ENCODE measurements at places on chromosomes 2 and 18.

DNA sequence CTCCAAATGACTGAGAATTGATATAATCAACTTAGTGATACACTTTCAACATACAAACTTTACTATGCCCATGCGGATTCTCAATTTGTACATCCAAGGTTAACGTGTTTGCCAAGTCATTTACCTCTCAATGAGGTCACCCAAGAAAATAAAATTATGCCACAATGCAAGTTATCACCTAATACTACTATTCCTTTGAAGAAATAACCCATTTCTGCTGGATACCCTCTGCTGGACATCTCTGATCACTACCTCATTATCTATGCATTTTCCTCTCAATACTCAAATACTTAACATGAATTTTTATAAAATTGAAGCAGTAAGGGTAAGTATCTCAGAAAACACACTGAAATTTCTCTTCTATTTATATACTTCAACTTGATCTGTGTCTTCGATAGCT, 12.7 kb downstream of the HNRNPLL start:
- no peak for DNase-seq

GRCh38 chr2:8502316-8502715, 179.5 kb upstream of the ID2 start:
- no peak for DNase-seq

DNA sequence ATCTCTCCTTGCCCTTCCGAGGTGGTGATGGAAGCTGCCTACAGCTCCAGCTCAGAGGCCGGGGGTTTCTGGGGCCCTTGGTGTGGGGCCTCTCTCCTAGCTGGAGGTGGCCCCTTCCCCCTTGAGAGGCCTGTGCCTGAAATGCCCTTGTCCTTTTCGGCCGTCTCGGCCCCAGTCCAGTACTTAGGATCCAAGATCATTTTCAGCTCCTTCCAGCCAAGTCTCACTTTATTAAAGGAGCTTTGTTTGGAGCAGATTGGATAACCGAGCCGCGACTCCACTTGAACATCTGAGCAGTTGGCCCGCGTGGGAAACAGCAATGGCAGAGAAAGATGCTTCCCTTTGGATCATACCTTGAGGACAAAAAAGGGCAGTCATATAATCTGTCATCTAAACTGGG, 125.0 kb downstream of the NEDD4L start:
- DNase-seq = no peak

DNA sequence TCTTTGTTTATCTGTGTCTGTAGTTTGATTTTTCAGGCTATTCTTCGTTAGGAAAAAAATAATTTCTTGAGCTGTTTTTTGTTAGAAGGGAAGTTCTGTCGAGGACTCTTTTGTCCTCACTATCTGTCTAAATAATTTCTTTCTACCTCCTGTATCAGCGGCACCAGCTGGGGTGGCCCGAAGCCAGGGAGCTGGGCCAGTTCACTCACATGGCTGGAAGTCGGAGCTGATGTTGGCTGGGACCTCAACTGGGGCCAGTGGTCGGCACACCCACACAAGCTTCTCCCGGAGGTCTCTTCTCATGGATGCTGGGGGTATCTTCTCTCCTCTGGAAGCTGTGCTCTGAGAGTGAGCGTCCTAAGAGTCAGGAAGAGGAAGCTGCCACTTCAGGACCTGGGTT, 8.0 kb upstream of the PDIA6 start:
- DNase-seq = no peak

- no peak for DNase-seq
Measured at GRCh38 chr2:64781711-64782390, 128.1 kb upstream of the SERTAD2 start.

DNA sequence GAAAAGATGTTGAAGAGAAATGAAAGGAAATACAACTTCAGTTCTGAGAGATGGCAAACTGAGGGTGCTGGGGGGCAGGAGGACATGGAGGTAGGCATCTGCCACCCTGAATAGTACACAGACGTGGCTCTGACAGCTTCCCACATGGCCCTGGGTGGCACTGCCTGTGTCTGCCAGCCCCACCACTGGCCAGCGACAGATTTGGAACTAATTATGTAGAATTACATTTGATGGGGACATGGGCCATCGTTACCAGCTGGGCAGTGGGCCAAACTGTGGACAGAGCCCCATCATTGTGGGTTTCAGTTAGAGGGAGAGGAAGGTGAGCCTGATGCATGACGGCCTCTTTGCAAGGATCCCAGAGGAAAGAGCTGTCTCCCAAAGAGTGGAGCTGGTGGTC, 216.0 kb upstream of the HAAO start:
- DNase-seq = no peak

DNA sequence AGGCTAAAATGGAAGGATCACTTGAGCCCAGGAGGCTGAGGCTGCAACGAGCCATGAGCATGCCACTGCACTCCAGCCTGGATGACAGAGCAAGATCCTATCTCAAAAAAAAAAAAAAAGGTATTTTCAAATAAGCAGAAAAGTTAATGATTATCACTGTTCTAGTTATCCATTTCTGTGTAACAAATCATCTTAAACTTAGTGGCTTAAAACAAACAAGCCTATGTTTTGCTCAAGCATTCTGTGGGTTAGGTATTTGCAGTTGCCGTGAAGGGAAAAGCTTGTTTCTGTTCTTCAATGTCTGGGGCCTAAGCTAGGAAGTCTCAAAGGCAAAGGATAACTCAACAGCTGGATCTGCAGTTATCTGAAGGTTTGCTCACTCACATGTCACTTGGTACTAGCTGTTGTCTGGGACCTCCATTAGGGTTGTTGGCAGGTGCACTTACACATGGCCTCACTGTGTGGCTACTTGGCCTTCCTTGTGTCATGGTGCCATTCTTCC, 14.1 kb downstream of the MFF start:
- DNase-seq = no peak

DNA sequence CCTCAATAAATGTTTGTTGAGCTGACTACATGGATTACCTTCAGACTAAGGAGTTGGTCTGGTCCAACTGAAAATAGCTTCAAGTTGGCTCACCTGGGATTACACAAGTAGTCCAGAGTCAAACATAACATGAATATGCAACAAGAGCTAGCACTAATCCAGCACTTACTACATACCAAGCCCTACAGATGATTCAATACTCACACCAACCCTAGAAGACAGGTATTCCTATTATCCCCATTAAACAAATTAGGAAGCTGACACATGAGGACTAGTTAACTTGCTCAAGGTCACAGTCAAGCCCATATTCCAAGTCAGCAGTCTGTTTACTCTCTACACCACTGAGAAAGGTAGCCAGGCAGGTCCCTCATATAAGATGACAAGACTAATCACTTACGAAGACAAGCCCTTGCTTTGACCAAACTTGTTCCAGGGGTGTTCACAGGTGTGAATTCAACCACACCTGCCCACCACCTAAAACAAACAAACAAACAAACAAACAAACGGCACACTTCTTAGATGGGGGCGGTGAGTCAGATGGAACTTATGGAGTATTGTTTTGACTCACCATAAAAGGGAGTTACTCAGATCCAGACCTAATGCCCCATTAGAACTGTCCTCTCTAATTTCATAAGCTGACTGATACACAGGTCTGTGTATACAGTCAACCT, 29.1 kb downstream of the TMEM131 start:
- DNase-seq = no peak

GRCh38 chr2:119795309-119796303, 35.9 kb downstream of the PTPN4 start:
- no peak for DNase-seq

DNA sequence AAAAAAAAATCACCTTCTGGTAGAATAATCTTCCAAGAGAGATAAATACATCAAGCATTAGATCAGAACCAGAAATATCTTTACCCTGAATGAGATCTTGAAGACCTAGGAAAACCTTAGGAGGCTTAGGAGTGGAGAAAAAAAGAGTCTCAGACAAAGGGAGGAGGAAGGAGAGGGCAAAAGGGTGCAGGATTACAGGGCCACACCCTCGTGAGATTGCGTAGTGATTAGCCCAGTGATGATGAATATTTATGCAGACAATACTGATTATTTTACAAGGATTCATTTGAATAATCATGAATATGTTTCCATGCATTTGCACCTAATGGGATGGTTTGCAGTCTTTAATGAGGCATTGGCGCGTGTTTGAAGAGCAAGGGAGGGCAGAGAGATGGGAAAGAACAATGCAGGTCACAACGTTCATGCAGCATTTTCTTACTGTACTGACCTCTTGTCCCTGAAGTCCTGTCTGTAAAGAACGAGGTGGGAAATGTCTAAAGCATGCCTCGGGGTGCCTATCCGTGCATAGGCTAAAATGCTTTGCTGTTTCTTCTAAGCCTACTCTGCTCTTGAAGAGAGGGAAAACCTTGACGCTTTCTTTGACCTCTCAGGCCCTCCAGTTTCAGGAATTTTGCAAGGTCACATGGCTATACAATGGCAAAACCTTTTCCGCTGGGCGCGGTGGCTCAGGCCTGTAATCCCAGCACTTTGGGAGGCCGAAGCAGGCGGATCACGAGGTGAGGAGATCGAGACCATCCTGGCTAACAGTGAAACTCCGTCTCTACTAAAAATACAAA, 18.6 kb upstream of the ZNF532 start:
- DNase-seq = no peak

DNA sequence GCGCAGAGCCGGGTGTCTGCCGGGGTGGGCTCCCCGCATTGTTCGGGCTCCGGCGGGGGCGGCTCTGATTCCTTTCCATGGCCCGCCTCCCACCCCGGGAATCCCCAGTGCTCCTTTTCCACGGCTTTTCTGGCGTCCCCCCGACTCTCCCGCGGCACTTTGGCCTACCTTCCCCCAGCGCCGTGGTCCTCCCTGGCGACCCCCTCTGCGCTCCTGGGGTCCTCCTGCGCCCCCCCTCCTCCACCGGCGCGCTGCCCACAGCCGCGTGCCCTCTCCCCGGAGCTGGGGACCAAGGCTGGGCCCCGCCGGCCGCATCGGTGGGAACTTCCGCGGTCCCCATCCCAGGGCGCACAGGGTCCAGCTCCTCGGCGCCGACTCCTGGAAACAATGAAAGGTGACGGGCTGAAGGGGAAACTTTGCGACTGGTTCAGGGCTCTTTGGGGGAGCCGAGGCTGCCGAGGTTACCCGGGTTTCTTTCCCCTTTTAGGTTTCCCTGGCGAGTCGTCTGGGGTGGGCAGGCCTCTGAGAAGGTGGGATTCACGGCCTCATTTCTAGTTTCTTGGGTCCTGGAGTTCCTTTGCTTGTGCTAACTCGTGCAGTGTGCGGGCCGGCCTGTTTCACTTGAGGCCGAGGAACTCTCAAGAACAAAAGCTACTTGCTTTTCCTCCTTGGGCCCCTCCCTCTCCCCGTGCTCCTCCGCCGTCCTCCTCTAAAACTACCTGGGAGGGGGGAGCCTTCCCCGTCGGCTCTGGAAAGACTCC, 2.2 kb downstream of the TGIF1 start:
- DNase-seq = peak; percentile 25

DNA sequence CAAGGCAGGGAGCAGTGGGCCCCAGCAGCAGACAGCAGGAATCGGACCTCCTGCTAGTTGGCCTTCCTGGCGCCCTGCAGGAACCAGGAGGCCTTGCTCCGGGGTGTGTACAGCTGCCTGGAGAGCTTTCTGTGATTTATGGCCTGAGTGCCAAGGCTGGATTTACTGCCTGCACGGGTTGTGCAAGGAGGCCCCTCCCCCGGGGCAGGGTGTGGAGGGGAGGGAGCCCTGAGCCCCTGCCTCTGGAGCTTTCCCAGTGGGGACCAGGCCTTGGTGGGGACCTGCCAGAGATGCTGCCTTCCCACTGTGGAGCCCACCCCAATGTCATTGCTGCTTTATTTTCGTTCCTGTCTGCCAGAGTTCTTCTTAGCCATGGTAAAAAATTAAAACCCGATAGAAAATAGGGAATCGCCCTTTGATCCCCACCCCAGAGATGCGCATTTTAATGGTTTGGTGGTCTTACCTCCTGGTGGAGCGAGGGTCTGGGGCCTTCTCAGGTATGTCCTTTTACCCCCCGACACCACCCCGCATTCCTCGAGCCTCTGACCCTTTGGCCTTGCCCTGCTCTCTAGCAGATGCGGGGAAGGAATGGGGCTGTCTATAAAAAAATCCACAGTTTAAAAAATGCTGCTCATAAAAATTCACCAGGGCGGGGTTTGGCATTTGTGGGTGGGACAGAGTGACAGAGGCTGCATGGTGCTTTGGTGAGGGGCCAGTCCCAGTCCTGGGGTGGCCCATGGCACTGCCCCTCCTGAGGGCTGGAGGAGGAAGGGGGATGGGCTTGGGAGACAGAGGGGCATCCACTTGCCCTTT, 6.9 kb upstream of the RALB start:
- no peak for DNase-seq

- no peak for DNase-seq
Measured at GRCh38 chr18:79708412-79708811, 28.8 kb downstream of the CTDP1 start.

- no peak for DNase-seq
Measured at GRCh38 chr2:207996848-207997247, 28.5 kb downstream of the PLEKHM3 start.

- no peak for DNase-seq
Measured at GRCh38 chr2:240895656-240896388, at the start of gene MAB21L4. TSS of gene MAB21L4 (minus strand) at chr2:240896156. CDS start at chr2:240895997, 159 bp downstream.

DNA sequence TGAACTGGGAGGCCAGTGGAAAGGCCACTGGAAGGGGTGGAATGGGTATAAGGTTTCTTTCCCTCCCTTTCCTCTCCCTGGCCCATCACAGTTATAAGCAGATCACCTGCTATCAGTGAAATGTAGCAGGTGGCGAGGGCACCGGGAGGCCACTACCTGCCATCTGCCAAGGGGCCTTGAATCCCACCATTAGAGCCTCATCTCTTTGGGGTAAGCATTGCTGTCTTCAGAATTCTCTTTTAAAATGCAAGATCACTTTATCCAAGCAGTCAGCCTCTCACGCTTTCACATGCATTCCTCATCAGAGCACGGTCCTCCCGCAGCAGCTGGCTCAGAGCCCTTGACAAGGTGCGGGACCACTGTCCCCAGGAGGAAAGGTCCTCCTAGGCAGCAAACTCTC, 268.5 kb downstream of the CELF4 start:
- no peak for DNase-seq

GRCh38 chr18:48787203-48788151, 163.3 kb downstream of the SMAD7 start:
- no peak for DNase-seq

- no peak for DNase-seq
Measured at GRCh38 chr2:156470975-156471583, 34.9 kb downstream of the GPD2 start.

DNA sequence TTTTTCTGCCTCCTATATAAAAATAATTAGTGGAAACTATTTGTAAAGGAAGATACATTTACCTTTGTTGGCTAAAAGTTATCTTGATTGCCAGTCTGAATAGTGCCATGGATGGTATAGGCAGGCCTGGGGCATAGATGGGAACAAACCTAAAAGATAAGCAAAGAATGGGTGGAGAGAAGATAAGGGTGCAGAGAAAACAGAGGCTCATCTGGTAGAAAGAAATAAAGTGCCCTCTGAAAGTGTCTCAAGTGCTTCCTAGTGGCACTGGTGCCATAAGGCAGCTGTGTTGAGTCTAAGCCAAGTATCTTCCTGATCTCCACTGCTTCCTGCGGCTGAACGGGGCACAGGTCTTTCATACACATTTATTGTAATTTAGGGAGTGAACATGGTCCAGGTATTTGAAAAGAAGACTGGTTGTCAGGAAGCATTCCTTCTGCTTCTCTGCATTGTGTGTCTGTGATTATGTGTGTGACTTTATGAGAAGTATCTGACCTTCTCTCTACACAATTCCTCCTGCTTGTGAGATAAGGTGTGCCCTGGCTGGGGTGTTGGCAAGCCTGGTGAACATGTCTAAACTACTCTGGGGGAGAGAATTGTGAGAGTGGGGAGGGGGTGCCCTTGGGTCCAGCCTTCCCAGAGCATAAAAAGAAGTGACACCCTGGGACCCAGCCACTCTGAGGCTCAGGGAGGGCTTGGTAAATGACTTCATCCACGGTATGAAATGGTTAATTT, 280.5 kb downstream of the CAMKMT start:
- DNase-seq = no peak

GRCh38 chr18:55419947-55420664, 167.9 kb downstream of the TCF4 start:
- DNase-seq = no peak
